ENCODE measurements at places on chromosomes 6 and 20. TPM values are rescaled to one million over a fixed set of nuclear protein-coding genes. Genes with fewer than 3 reads are reported as not detected.

Gene GRM4
- polyA plus RNA-seq = 0.52 TPM

Gene DNMT3B
- polyA plus RNA-seq = 5.8 TPM

Gene ULBP2
- 2.2 TPM for polyA plus RNA-seq

Gene DDO
- 2.0 TPM for polyA plus RNA-seq

Gene EPPIN
- polyA plus RNA-seq = 0.10 TPM

Gene MOCS1
- 26.7 TPM for polyA plus RNA-seq

DNA sequence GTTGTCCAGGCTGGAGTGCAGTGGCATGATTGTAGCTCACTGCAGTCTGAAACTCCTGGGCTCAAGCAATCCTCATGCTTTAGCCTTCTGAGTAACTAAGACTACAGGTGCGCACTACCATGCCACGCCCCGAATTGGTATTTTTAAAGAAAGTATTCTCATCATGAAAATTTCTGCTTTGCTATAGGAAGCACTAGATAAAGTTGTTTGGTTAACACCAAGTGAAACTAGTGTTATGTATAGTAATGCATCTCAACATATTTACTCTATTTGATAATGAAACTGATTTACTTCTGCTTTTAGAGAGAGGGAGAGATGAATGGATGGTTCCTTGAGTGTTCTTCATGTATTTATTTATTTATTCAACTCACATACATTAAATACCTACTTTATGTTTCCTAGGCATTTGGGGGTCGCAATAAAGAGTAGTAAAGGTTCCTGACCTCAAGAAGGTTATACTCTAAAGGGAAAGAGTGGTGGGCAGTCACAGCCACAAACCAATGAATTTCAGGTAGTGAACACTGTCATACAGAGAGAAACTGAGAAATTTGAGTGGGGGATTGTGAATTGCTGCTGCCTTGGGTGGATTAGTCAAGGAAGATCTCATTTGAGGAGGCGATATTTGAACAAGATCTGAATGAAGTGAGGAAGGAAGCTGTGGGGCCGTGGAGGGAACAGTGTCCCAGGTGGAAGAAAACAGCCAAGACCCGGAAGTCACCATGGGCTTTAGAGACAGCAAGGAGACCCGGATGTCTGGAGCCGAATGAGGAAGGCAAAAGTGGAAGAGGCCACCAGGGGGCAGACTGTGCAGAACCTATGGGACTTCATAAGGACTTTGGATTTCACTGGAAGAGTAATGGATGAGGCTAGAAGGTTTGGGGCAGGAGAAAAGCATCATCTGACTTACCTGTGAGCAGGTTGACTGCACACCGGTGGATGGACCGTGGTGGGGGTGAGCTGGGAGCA is 185.6 kb downstream of the TSHZ2 start:
- DNase-seq = peak; percentile 13

- DNase-seq = no peak
Measured at GRCh38 chr6:166644681-166645080, 17.6 kb upstream of the RPS6KA2 start.

GRCh38 chr6:113442040-113442439 is 415.1 kb upstream of the MARCKS start:
- no peak for DNase-seq

DNA sequence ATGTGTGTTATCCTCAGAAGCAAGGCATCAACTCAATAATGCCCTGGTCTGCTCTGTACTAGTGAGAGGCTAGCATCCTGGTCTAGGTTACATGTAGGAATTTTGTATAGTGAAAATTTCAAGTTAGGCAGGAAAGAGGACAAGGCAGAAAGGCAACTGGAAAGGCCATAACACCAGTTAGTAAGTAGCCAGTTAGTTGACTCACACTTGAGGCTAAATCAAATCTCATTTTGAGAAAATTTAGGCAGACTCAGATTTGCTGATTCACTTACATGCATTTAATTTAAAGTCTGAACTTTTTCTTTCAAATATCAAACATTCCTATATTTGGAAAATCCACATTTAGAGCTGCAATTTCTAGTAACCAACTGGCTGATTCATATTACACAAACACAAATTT is 184.5 kb upstream of the TCF21 start:
- DNase-seq = no peak

DNA sequence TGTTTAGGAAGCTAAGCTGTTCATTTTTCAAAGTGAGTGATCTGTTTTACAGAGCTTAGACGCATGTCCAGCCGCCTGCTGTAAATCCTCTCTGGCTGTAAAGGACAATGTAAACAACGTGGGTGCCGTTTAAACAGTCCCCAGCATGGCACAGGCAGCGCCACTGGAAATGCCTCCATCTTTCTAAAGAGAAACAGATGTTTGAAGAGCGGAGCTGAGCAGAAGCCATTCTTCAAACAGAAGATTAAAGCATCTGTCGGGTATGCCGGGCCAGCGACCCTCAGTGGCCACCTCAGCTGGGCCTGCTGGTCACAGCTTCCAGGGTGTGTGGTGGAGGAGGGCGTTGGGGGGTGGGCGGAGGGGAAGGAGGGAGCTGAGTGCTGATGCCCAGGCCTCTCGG is 138.6 kb downstream of the ERMARD start:
- no peak for DNase-seq

DNA sequence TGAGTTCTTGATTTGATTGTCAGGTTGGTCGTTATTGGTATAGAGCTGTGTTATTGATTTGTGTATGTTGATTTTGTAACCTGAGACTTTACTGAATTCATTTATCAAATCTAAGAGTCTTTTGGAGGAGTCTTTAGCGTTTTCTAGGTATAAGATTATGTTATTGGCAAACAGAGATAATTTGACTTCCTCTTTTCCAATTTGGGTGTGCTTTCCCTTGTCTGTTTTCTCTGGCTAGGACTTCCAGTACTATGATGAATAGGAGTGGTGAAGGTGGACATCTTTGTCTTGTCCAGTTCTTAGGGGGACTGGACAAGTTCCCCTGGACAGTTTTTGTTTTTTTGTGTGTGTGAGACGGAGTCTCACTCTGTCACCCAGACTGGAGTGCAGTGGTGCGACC is 17.4 kb downstream of the HLA-DOA start:
- DNase-seq = no peak

DNA sequence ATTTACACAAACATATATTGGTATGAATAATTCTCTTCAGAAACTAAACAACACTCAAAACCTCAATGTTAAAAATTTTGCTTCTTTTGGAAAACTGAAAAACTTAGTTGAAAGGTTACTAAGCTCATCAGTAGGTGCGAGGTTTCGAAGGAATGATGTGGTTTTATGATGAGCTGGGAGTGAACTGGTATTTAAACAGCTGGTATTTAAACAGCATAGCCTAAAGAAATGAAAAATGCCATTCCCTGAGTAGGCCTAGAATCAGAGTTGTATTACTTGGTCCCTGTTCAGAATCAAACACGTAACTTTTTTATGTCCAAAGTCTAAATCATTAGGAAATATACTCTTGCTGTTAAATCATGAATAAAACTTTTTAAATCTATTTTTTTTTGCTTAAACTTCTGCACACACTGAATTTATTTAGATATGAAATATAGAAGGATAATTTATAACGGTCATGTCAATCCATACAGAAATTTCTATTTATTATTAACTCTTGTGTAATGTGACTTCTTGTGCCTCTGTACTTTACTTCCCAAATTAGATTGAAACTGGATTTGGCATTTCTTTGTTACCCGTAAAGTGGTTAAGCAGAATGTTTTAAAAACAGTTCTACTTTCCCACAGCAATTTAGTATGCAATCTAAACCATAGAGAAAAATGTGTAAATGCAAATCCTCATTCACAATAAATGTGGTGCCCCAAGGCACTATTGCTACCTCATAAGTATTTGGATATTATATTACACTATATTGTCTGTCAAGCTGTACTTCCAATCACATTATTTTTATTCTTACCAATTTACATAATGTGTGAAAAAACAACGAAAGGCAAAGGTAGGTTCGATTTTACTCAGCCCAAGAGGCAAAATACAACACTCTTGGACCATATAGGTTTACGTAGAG is 124.1 kb downstream of the HS3ST5 start:
- no peak for DNase-seq

- peak; percentile 43 for DNase-seq
Measured at GRCh38 chr6:154969796-154970195, 25.3 kb upstream of the TIAM2 start.

- DNase-seq = no peak
Measured at GRCh38 chr20:19449051-19449450, 236.6 kb downstream of the SLC24A3 start.

GRCh38 chr6:157263146-157263545 is 60.2 kb downstream of the TMEM242 start:
- DNase-seq = no peak

DNA sequence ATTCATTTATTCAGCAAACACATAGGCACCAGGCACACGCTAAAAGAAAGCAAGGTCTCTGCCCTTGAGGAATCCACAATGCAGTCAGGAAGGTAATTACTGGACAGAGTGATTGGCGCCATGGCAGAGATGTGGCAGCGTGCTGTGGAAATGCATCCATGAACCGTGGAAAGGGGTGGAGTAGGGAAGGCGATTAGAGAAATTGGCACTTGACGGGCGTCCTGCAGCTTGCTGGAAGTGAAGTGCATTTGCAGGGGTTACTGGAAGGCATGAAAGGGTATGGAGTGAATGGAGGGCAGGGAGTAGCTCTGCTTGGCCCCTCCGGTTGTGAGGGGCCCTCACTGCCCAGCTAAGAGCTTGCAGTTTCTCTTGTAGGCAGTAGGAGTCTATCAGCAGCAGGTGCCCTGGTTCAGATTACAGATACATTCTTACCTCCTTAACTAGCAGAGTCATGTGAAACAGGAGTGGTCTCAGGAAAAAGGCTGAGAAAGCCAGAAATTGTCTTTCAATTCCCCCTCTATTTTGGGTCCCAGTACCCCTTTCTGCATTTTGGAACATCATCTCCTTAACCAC is 122.5 kb upstream of the TIAM2 start:
- DNase-seq = no peak

GRCh38 chr6:147167576-147168461 is 36.4 kb upstream of the STXBP5 start:
- no peak for DNase-seq

DNA sequence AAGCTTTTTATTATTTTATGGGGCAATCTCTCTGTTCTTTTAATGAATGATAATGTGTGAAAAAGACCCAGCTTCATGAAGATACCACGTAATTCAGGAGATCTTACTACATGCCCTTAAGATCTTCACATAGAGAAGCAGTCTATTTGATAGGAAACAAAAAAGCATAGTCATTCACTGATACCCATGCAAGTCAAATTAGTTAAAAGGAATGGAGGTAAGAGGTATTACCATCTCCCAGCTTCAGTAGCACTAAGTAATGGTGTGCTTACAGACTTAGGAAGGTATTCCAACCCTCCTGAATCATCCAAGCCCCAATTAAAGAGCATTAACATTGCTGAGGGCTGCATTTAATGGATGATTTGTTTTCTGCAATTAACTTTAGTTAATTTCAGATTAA is 364.7 kb downstream of the SYNE1 start:
- no peak for DNase-seq

DNA sequence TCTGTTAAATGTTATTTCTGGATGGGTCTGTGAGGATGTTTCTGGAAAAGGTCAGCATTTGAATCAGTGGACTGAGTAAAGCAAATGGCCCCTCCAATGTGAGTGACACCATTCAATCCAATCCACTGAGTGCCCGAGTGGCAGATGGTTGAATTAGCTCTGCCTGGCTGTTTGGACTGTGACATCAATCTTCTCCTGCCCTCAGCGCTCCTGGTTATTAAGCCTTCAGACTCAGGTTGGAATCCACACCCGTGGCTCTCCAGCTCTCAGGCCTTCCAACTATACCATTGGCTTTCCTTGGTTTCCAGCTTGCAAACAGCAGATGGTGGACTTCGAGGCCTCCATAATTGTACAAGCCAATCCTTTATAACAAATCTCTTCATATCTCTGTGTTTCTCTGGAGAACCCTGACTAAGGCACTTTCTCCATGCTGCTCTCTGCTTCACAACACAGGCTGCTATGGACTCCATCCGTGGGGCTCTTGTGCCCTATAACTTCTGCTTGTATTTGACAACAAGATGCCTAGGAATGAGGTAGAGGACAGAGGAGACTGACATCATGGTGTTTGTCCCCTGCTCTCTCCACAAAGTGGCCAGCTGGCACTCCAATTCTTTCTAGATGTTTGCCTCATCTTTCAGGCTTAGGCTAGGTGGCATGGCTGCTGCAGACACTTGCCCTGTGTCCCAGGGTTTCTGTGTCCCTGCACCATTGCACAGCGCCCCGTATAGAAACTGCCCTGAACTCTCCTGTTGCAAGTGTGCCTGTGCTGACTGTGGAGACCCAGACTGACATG is 4.8 kb upstream of the CSTL1 start:
- DNase-seq = no peak

DNA sequence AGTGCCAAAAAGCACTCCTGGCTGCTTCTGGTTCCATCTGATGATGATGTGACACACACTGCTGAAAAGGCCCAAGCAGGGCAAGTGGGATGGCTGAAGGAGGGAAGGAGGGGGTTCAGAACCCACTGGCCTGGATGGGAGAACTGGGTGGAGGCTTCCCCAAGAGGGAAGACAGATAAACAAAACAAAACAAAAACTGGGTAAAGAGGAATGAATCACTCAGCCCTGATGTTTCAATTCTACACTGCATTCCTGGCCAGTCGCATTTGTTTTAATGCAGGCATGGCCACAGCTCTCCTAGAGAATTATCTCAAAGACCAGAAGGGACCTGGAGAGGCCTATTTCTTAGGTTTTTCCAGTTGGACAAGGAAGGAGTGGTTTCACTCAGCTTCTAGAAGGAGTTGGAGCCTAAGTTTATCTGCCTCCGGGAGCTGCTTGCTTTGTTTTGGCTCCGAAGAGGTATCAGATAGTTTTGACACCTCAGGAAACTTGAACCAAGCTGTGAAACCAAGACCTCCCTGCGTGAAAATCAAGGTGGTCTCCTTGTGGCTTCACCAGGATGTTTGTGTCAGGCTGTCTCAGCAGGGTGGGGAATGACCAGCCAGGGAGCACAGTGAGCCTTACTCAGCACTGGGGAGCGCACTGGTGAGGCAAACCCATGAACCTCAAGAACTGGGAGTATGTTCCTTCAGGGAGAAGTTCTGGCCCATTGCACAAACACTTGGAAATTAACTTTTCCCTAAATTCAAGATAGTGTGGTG is 16.1 kb downstream of the TTPAL start:
- no peak for DNase-seq

DNA sequence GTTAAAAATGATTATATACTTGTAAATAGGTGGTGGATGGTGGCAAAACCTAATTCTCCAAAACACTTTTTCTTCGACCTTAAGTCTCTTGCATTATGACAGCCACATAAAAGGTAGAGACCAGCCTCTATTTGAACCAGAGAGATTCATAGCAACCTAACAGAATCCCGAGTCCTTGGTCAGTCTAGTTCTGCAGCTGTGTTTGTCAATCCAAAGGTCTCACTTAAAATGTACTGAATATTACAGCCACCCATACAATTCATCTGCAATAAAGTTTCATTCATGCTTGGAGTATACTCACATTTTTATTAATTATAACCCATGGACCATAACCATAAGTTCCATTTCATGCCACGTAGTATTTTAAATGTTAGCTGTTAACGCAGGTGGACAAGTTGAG is 87.2 kb downstream of the EPM2A start:
- no peak for DNase-seq

GRCh38 chr6:151325075-151326050 is 66.0 kb downstream of the ZBTB2 start:
- DNase-seq = peak; percentile 86

GRCh38 chr20:38883981-38884733 is 42.1 kb upstream of the FAM83D start:
- no peak for DNase-seq

- DNase-seq = no peak
Measured at GRCh38 chr20:53826597-53827291, 233.1 kb upstream of the ZNF217 start.

Measured in left lung (tissue), 14 donors.